ENCODE measurements at places on chromosomes 13 and 19. TPM values are rescaled to one million over a fixed set of nuclear protein-coding genes. Genes with fewer than 3 reads are reported as not detected.
A peak's percentile ranks its signal among the peaks of the same experiment; 100 is the strongest.

Gene ICAM5
- not detected for total RNA-seq

Gene ADAMTSL5
- total RNA-seq = 9.0 TPM

DNA sequence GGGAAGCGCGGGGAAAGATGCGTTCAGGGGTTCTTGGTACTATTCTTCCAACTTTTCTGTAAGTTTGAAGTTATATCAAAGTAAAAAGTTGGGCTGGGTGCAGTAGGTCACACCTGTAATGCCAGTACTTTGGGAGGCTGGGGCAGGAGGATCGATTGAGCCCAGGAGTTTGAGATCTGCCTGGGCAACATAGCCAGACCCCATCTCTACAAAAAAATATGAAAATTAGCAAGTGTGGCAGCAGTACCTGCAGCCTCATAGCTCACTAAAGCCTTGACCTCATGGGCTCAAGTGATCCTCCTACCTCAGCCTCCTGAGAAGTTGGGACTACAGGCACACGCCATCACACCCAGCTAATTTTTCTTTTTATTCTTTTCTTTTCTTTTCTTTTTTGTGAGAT lies 12.4 kb upstream of the ZNF77 start:
- DNase-seq = no peak

DNA sequence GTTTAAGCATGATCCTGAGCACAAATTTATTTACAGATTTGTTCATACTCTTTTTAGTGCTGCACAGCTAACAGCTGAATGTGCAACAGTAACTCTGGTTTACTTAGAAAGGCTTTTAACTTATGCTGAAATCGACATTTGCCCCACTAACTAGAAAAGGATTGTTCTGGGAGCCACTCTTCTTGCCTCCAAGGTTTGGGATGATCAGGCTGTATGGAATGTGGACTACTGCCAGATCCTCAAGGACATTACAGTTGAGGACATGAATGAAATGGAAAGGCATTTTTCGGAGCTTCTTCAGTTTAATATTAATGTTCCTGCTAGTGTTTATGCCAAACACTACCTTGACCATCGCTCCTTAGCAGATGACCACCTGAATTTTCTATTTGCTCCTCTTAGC lies 16.0 kb downstream of the ZNF100 start:
- no peak for DNase-seq

DNA sequence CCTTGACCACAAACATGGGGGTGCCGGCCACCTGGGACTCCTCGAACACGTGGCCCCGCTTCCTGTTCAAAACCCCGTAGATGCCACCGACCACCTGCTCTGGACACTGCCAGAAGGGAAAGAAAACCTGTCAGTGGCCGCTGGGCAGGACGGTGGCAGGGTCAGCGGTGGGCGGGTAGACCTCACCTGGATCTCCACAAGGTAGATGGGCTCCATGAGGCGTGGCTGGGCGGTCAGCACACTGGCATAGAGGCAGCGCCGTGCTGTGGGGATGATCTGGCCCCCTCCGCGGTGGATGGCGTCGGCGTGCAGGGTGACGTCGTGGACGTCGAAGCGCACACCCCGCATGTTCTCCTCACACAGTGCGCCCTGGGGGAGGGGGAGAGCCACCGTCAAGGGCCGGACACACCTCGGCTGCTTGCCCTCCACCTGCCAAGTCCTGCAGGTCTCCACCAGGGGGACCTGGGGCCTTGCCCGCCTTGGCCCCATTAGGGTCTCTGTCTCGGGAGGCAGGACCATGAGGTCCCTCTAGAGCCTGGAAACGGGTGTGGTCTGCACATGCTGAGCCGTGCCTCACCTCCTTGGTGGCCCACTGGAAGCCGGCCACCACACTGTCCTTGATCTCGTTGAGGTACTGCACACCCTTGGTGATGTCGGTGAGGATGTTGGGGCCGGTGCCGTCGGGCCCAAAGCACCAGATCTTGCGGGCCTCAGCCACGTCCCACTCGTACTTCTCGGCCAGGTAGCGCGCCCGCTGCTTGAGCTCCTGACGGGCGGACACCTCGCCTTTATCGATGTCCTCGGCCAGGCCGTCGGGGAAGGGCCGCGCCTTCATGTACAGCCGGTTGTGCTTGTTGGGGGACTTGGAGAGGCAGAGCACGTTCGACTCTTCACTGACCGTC lies 6.6 kb upstream of the DAPK3 start:
- peak; percentile 1 for DNase-seq

DNA sequence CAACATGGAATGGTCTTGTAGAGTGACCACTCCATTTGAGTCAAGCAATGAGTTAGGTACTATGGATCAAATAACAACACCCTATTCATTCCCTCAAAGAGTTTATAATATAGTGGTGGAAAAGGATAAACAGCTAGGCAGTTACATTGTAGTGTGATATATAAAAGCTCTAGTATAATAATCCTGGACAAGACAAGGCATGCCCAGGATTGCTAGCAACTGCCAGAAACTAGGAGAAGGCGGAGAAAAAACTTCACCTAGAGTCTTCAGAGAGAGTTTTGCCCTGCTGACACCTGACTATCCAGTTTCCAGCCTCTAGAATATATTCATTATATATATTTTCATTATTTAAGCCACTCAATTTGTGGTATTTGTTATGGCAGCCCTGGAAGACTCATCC lies 530.6 kb downstream of the KLF12 start:
- no peak for DNase-seq
